ENCODE measurements at places on chromosomes 11 and 22. TPM values are rescaled to one million over a fixed set of nuclear protein-coding genes. Genes with fewer than 3 reads are reported as not detected.

The PNPLA5 gene
- total RNA-seq: not detected

The ART1 gene
- not detected for total RNA-seq

The APOL5 gene
- not detected for total RNA-seq

The LARGE2 gene
- 39.4 TPM for total RNA-seq

The SLC22A9 gene
- total RNA-seq: not detected

The NCAM1 gene
- total RNA-seq: 27.3 TPM
